Lower lobe of right lung (tissue), 2 donors: ENCODE measurements at places on chromosomes 6 and 20.

GRCh38 chr6:14396826-14397517 is 279.4 kb downstream of the CD83 start:
- peak; percentile 46 for DNase-seq

DNA sequence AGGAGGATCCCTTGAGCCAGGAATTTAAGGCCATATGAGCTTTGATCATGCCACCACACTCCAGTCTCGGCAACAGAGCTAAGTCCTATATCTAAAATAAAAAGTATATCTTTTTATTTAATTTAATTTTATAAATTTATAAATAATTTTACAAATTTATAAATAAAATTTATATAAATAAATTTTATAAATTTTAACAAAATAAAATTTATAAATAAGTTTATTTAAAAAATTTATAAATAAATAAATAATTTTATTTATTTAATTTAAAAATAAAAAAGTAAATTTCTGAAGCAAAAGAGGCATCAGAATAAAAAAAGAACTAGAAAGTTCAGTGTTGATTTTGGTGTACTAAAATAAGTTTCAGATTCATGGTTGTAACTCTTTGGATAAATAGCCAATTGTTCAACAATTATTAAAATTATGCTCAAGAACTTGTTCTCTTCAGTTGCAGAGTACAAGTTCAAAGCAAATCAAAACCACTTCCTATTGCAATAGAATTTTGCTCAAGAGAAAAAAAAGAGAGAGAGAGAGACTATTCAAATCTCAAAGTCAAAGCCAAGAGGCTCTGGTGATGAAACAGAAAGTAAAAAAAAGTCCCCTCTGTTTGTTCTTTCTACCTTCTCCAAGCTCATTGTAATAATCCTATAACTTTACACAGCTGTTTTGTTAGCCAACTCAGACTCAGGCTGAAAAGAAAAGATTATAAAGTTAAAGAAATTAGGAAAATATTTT is 547.5 kb upstream of the ADGRB3 start:
- no peak for DNase-seq

DNA sequence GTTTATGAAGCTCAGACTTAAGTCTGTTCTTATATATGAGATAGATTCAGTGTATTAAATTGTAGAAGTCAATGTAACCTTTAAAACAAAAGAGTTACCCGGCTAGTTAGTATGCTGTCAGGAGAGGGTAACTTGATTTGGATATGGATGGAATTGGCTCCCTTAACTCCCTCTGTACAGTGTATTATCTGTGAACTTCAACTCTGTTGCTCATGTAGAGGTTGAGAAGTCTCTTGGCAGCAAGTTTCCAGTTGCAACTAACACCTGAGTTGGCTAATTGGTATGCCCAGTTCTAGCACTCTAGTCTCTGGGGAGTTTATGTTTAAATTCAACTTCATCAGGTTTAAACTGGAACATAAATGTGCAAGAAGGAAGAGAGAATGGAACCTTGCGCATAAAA is 111.0 kb downstream of the NCOA3 start:
- DNase-seq = no peak

GRCh38 chr6:1383729-1384548 is 5.4 kb upstream of the FOXF2 start:
- no peak for DNase-seq

DNA sequence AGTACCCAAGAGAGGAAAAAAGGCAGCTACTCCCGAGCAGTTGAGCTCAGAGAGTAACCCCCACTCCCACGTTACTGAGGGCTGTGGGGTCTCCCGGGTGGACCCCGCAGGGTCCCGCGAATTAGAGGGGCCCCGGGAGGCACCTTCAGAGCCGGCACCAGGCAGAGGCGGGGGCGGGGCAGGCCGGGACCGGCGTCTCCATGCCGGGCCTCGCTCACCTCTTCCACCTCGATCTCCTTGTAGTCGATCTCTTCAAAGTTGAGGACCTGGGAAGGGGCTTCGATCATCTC is 381 bp downstream of the MAP3K7 start:
- no peak for DNase-seq

DNA sequence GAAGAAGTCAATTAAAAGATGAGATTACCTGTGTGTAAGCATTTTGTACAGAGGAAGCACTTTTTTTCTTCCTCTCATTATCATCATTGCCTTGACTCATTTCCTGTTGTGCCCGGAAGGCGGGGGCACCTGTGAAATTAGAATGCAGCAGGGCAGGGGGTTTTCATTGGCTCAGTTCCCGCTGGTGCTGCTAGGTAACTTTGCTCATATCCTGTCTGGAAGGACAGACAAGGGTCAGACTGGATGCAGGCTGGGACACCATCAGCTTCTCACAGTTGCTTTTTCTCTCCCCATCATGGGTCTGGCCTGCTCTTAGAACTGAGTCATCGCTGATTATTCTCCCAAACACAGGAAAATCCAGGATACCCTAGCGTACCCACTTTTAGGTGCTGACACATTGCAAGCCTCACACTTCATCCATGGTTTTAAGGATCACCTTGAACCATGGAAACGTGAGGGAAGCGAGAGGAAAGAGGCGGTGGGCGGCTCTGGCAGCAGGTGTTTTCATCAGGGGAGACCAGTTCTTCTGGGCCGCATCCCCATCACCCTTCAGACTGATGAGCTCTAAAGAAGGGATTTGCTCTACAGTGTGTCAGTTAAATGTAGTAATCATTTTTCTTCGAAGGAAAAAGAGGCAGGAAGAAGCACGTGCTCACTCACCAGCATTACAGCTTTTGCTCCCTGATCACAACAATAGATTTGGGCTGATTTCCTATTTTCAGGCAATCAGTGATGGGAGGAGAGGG is 195.7 kb upstream of the SASH1 start:
- no peak for DNase-seq
